ENCODE measurements at places on chromosomes 11 and 22.

GRCh38 chr11:103202048-103202651, 92.9 kb downstream of the DYNC2H1 start:
- peak; percentile 34 for DNase-seq

GRCh38 chr11:83069441-83070043, 2.2 kb downstream of the RAB30 start:
- DNase-seq, result peak; percentile 13

GRCh38 chr22:28435140-28435768, 244.4 kb downstream of the TTC28 start:
- DNase-seq, result no peak

DNA sequence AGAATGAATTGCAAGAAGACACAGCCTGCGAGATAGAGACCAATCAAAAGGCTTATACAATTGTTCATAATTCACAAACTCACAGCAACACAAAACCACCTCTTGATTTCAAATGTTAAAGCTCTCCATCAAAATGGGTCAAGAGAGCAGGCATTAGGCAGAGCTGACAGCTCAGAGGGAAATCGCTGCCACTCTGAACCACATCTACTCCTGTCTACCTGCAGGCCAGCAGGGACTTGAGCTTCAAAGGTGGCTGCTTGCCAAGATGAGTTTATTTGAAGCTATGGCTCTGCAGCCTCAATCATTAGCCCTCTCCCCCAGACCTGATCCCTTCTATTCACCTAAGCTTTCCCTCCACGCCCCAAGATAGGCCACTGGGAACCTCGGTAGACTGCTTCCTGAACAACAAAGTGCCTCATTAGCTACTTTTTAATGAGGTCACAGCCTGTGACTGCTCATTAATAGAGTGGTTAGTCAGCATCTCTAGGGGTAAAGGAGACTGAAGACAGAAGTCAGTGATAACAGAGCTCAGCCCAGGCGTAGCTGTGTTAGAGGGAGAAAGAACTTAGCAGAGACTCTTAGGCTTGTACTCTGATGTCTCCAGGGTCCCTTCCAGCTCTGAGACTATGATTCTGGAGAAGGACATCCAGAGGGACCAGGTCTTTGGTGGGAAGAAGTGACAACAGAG, 21.2 kb upstream of the OR10A5 start:
- DNase-seq, result no peak

DNA sequence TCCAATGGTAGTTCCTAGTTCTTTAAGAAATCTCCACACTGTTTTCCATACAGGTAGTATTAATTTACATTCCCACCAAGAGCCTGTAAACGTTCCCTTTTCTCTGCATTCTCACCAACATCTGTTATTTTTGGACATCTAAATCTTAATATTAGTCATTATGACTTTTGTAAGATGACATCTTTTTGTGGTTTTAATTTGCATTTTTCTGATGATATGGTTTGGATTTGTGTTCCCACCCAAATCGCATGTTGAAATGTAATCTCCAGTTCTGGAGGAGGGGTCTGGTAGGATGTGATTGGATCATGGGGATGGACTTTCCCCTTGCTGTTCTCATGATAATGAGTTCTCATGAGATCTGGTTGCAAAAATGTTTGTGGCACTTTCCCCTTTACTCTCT, 89.0 kb downstream of the MUC15 start:
- DNase-seq, result no peak

GRCh38 chr11:44823868-44824267, 97.1 kb downstream of the TSPAN18 start:
- DNase-seq, result no peak

- DNase-seq, result no peak
Measured at GRCh38 chr11:75029836-75030631, 41.3 kb downstream of the NEU3 start.

DNA sequence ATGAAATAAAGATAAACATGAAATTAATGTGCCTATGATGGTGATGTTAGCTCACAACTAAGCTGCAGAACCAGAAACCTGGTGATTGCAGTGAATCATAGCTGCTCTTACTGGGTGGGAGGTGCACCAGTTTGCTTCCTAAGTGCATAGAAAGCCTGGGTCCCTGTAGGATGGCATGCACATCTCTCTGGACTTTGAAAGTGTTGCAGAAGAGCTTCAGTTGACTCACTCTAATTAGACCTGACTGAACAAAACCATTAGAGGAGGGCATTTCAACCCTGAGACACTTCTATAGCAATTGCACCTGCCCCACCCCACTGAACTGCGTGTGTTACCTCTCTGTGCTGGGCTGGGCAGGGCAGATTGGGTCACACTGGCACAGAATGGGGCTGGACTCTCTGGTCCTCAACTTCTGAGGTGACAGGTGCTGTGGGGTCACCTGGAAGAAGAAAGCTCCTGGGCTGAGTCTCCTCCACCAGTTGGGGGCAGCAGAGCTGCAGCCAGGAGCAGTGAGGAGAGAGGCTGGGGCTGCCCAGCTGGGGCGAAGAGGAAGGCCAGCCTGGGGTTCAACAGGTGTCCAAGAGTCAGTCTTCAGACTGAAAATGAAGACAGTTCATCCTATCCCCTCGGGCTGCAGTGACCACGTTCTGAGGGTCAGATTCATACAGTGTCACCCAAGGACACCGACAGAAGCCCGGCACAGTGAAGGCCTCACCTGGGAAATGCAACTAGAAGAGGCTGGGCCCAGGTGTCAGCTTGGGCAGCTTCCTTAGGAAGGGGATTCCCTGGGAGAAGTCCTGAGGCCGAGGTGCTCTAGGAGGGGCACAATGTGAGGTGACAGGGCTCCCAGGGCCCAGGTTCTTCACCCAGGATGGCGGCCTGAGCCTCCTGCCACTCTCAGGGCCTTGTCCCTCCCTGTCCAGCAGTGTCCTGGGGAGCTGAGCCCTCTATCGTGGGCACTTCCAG, 58.1 kb downstream of the GGTLC2 start:
- DNase-seq, result no peak

DNA sequence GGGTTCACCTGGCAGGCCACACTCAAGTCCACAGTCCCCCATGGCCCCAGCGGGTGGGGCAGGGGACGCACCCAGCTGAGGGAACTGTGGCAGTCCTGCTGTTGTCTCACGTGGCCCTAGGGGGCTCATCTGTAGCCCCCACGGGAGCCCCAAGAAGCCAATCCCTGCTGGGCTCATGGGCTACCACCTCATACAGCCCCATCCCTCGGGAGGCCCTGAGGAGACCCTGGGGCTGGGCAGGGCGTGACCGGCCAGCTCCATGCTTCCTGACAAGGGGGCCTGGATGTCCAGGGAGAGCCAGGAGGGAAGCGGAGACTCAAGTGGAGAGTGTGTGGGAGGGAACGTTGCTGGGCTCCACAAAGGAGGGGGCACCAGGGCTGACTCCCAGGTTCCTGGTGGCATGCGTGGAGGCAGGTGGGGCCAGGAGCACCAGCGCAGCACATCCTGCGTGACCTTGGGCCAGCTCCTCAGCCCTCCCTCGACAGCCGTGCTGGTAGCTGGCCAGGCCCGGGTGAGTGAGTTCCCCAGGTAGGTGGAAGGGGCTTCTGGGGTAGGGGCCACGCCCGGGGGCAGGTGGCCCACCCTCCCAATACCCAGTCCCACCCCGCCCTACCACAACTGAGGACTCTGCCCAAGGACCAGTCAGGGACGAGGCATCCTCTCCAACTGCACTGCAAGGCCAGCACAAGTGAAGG, 7.9 kb downstream of the RTN4R start:
- DNase-seq, result no peak

DNA sequence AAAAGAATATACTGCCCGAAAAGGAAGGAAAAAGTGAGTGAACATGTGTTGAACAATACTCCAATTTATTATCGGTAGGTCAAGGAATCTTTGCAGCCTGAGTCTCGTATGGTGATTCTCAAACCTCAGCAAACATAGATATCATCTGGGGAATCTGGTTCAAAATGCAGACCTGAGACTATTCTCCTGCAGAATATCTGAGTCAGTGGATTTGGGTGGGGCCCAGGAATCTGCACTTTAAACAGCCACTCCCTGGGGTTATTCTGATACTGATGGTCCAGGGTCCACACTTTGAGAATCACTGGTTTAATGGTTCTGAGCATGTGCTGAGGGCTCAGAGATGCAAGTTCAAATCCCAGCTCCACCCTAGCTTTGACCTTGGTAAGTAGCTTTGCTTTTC, 53.6 kb upstream of the GRK3 start:
- DNase-seq, result no peak

DNA sequence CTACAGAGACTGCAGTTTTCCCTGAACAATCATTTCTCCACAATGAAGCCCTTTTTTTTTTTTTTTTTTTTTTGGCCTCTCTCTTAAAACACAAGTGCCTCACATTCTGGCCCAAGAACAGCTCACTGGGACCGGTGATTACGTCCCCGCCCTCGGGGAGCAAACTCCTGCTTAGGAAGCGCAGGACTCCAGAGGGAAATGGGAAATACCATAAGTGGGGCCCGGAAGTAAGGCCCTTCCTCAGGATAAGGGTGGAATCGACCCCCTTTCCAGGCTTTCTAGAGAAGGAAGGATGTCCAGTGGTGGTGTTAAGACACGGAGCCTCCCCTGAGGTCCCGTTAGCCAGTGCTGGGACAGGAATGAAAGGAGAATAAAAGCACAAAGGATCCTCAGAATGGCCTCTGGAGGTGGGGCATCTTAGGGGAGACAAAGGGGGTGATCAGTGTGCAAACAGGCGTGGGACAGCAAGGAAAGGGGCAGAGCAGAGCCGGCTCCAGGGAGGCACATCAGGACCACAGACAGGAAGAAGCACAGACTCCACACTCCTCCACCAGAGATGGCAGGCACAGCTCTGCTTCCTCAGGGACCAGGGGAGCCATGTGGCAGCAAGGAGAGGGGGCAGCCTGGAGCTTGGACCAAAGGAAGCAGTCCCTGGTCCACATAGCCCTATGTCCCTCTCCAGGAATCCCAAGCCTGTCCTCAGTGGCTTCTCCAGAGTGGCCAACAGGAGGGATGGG, 61.3 kb downstream of the CHST1 start:
- DNase-seq, result no peak

DNA sequence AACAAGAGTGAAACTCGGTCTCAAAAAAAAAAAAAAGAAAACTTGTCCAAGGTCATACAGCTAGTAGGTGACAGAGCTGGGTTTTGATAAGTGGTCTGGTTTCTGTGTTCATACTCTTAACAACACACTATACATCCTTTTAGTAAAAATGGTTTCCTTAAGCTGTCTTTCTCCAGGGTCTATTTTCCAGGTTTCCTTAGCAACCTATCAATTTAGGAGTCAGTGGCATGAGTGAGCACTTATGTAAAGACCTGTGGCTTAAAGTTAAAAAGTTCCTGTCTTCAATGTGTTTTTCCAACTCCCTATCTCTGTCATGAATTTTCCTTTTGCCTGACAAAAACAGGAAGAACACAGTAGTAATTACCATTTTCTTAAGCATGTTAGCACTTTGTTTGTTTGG, 480.5 kb downstream of the TMEM135 start:
- no peak for DNase-seq

DNA sequence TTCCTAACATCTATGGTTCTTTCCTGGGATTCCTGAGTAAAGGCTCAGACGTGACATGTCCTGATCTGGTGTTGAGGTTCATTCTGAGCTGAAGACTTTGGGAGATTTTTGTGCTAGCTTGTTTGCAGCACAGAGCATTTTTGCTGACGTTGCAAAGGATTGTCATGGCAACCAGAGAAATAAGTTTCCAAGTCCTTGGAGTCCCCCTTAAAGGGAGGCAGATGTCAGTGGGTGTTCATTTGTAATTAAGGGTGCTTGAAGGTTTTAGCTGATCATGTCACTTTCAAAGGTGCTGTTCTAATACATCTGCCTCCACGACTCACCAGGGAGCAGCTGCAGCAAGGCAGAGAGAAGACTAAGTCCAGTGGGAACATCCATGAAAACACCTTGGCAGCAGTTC, 5.4 kb upstream of the SYN3 start:
- no peak for DNase-seq

- DNase-seq, result no peak
Measured at GRCh38 chr22:47337161-47337621, 574.7 kb downstream of the TBC1D22A start.

- DNase-seq, result no peak
Measured at GRCh38 chr11:44805596-44805995, 78.8 kb downstream of the TSPAN18 start.

GRCh38 chr11:83862033-83862432, 575.9 kb upstream of the CCDC90B start:
- no peak for DNase-seq

DNA sequence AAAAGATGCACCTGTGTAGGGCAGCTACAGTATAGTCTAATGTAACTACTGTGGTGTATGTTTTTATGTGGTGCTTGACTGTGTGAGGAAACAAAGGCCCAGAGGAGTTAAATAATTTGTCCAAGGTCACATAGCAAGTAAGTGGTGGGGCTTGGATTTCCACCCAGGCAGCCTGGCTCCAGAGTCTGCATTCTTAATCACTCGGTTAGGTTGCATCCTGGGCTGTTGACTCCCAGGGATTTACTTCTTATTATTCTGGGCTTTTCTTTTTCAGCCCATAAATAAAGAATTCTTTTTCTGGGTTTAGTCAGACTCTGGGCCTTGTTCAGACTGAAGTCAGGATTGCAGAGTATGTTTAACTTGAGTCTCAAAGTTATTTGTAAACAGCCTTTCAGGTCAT, 82.1 kb downstream of the ARHGAP42 start:
- no peak for DNase-seq

DNA sequence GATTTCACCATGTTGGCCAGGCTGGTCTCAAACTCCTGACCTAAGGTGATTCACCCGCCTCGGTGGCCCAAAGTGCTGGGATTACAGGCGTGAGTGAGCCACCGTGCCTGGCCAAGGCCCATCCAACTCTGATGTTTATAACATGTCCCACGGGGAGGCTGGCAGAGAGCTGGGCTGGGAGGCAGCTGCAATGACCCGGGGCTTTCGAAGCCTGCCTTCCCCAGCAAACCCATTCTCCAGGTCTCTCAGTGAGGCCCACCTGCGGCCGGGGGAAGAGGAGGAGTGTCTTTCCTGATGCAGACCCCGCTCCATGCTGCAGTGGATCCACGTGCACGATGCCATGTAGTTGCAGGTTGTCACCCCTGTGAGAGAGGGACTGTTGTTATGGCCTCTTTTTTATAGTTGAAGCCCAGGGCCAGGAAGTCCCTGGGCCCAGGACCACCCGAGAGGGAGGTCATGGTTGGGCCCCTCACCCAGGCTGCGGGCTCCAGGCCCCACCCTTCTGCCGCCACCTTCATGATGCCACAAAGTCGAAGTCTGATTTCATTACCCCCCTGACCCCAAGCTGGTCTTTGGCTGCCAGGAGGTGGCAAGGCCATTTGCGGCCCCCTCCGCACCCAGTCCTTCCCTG, 38.3 kb downstream of the KCNJ4 start:
- no peak for DNase-seq

DNA sequence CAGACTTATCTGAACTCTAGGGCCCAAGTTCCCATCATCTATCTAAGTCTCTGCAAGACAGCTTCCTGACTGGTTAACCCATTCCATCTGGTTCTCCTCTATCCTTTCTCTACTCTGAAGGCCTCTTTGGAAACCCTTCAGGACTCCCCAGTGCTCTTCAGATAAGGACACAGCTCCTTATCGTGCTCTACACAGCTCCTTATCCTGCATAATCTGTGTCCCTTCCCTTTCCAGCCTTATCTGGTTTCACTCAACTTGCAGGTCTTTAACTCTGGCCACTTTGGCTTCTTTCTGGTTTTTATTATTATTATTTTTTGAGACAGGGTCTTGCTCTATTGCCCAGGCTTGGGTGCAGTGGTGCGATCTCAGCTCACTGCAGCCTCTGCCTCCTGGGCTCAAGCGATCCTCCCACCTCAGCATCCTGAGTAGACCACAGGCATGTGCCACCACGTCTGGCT, 10.6 kb downstream of the ENDOD1 start:
- DNase-seq, result no peak
